Inflammatory macrophage treated with lipopolysaccharide for 4 hours (primary cell): ENCODE measurements at places on chromosomes 1 and 21.

DNA sequence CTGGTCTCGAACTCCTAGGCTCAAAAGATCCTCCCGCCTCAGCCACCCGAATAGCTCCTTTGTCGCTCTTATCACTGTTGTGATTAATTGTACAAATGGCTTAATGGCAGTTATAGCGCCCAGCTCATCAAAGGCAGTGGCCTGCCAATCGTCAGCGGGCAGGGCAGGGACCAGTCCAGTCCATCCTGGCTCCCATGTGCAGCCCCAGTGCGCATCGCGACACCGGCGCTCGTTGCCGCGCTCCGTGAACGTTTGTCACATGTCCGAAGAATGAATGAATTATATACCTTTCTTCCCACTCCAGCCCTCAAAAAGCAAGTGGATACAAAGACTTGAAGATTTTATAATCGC, 18.4 kb downstream of the MTX1 start:
- peak; percentile 59 for DNase-seq

DNA sequence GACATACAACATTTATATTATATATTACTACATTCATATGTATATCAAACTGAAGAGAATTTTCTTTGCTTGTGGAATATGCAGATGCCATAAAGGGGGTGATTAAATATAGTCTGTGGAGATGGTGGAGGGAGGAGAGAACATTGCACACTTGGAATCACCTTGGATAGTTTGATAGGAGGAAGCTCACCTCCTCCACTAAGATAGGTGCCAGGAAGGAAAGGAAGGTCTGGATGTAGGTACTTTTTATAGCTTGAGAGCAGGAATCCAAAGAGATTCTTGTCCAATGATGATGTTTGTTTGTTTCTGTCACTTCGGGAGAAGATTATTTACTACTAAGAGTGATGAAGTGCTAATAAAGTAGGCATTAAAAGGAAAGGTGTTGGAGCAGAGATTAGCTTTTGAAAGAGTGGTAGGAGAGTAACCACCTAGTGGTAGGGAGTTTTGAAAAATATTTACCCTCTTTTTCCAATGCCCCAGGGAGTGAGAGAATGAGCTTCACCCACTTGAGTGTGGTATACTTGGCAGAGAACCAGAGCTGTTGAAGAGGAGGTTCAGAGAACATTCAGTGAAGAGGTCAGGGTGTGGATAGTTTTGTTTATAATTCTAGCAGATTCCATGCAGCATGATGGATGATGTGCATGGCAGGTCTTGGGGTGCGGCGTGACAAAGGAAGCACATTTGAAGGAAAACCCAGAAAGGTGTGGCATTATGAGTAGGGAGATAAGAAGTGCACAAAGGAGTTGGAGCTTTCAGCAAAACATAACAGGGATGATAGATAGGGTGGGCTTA, 145.0 kb downstream of the PATJ start:
- no peak for DNase-seq

- no peak for DNase-seq
Observed at GRCh38 chr1:242056988-242057744, 58.3 kb upstream of the MAP1LC3C start.

DNA sequence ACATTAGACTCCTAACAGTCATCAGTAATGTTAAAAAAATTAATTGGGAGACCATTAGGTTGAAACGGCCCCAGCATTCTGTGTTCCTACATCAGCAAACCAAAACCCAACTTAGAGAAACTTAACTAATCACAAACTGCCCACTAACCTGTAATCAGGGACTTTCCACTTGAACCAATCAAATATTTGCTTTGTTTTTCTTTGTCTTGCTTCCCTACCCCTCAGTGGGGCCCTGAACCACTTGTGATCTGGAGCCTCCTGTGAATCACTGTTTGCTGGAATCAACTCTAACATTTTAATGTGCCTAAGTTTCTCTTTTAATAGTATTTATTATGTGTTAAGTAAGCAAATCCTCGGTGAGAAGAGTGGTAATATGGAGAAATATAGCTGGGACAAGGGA, 64.0 kb downstream of the ABCA4 start:
- no peak for DNase-seq
